ENCODE measurements at places on chromosomes 4 and X.

GRCh38 chrX:71450433-71451106 is 82.3 kb upstream of the OGT start:
- DNase-seq = no peak

DNA sequence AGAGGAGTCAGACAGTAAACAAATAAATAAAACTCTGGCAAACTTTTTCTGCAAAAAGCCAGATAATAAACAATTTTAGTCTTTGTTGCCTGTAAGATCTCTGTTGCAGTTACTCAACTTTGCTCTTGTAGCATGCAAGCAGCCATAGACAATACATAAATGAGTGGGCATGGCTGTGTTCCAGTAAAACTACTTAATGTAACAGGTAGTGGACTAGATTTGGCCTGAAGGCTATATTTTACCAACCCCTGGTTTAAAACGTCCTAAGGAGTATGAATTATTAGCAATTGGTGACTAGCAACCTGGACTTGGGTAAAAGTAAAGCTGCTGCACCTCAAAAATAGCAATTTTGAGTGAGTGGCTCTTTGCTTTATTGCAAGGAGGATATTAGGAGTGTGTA is 30.9 kb downstream of the SLAIN2 start:
- no peak for DNase-seq

GRCh38 chr4:15021946-15022345 is 19.7 kb downstream of the CPEB2 start:
- DNase-seq = no peak

DNA sequence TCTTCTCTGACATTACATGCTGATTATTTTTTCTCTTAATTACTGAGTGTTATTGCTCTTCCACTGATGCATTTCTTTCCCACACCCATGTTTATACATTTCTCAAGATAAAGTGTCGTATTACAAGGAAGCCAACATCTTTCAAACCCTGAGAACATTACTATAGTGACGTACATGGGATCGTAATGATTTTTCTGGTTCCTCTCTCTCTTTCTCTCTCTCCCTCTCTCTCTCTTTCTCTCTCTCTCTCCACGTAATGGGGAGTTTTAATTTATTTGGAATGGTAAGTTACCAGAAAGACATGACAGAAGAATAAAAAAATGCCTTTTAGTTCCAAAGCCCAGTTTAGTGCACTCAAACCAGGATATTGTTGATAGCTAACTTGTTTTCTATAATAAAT is 40.4 kb upstream of the MAPK10 start:
- no peak for DNase-seq

- DNase-seq = no peak
These were observed 14.8 kb upstream of the MAMLD1 start for GRCh38 chrX:150348365-150348764.

- DNase-seq = no peak
These were observed 209.1 kb upstream of the FAT1 start for GRCh38 chr4:186932631-186933187.
